NCI-H2107 (cell line): ENCODE measurements at places on chromosomes 3 and 15.

DNA sequence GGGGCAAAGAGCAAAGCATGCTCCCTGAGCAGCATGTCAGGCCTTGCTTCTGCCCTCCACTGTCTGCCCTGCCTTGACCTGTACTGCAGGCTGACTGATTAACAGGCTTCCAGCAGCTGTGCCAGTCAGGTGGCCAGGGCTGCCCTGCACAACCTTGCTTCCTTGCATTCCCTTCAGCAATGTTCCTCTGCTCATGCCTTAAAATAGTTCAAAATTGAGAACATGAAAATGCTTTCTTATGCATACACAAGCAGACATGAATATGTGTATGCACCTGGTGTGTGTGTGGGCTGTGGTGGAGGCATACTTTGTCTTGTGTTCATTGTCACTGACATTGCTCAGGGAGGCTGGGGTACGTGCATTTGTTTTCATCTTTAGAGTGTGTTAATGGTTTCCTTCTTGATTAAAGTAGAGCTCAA, 1.2 kb upstream of the SLC22A13 start:
- DNase-seq = no peak

DNA sequence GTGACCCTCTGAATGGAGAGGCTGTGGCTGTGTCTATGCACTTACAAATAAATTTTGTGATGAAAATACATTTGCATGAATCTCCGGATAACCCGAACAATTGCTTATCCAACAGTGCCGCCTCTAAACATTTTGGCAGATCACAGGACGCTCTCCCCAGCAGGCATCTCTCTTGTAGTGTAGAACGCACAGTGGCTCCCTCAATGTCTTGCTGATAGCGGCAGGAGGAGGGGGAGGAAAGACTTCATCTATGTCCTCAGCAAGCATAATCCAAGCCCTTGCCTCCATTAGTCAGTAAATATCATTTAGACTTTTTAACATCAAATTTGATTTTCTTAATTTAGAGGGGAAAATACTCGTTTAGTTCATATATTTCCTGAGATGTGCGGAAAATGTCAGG, 318.1 kb upstream of the IGF1R start:
- no peak for DNase-seq

- no peak for DNase-seq
Measured at GRCh38 chr3:18224426-18224825, 200.7 kb downstream of the SATB1 start.

GRCh38 chr3:182808041-182808770, 14.9 kb downstream of the ATP11B start:
- no peak for DNase-seq

DNA sequence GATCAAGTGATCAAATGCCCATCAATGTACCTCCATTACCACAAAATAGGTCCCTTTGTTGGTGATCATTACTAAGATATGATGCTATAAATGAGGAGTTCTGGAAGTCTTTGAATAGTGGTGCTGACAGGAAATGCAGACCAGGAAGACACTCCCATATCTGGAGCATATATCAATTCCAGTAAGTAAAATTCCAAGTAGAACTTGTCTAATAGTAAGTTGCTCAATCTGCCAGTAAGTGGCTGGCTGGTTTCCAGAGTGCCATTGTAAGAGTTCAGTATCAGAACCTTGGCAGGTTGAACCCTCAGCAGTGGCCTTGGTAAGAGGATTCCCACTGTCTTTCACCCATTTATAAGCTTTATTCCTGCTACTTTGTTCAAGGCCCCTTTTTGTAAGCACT, 379.9 kb upstream of the RBMS3 start:
- no peak for DNase-seq

DNA sequence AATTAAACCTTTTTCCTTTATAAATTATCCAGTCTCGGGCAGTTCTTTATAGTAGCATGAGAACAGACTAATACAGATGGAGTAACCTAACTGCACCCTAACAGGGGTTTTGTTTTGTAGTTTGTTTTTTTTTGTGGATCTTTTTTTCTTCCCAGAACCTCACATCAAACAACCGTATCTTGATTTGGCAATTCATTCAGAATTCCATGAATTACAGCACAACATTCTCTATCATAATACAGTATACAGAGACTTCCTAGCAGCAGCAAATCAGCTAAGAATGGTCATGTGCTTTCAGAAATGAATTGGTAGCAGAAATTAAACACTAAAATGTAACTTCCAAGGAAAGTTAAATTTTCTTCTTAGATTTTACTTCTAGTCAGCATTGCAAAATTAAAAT, 114.6 kb downstream of the TMCC1 start:
- no peak for DNase-seq

DNA sequence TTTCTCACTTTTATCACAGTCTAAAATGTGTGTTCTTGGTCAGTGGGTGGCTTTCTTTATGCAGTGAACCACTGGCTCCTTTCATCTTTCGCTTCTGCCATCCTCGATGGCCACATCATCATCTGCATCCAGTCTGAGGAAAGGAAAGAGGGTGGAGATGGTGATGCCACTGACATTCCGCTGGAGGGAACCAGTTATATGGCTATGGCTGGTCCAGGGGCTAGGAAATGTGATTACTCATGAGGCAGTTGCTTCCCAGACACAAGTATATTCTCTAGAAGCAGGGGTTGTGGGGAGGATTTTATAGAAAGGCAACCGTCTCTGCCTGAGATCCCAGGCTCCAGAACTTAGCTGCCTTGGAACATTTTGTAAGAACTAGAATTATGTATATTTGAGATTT, 246.7 kb upstream of the AZI2 start:
- DNase-seq = no peak

- peak; percentile 6 for DNase-seq
Measured at GRCh38 chr3:111859061-111859973, at the start of gene PHLDB2. Gene PHLDB2 (plus strand): TSS chr3:111859265. CDS start chr3:111884078, 24,813 bp downstream.

DNA sequence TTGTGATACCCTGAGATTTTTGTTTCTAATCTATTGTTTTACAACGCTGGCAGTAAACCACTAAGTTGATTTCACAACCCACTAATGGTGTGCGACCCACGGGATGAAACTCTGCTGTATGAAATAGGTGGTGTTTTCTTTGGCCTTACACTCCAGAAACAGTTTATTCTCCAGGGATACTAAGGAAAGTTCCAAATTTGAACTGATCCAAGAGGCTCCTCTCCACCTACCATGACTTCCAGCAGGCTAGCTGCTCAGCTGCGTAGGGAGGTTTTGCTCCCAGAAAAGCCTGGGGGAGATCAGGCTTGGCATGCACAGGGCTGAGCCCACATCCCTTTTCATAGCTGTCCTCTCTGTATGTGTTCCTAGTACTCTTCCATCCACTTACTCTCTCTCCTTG, 71.5 kb downstream of the FAM174B start:
- no peak for DNase-seq

DNA sequence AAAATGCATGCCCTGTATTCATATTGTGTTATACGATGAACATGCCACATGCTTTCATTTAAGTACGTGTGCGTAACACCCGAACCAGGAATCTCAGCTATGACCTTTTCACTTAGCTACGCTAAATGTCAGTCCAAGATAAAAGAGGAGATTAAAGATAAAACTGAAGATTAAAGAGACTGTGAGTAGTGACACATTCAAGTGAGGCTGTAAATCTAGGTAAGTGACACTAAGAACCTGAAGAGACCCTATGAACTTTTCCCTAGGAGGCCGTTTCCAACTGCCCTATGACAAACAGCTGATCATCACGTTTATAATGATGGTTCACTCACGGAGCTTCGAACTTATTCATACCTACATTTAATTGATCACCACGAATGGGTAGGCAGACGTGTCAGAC, 32.2 kb downstream of the TFRC start:
- DNase-seq = no peak

GRCh38 chr3:72189339-72189738, 404.4 kb upstream of the PROK2 start:
- no peak for DNase-seq

DNA sequence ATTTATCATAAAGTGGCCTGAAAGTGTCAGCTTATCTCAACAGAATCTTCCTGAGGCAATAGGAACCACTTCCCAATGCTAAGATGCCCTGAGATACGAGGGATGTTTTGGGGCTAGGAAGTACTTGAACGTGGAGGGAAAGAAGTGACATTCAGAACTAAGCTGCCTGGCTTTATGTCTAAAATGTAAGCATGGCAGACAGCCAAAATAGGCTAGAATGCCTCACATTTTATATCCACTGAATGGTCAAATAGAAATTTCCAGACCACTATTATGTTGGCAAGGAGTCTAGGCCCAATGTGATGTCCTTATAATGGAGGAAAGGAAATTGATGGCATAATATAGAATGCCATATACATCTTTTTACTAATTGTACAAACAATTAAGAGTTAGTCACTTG, 154.9 kb downstream of the PEX5L start:
- no peak for DNase-seq

DNA sequence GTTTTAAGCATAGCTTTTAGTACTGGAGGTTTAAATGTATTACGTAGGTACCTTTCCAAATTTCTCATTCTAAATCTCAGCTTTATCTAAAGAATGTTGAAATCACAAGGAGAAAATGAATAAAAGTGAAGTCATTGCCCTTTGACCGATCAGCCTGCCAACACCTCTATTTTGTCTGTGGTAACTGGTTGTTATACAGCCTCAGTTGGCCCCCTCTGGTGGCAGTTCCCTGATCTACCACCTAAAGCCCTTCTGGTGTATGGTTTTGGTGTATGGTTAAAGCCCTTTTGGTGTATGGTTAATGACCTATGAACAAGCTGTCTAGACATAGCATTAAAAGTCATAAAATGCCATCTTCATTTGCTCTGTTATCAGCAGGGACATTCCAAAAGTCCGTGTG, 378.2 kb upstream of the AZI2 start:
- peak; percentile 6 for DNase-seq

- DNase-seq = no peak
Measured at GRCh38 chr15:87681104-87681503, 575.4 kb downstream of the NTRK3 start.

GRCh38 chr3:116040152-116040551, 405.1 kb downstream of the LSAMP start:
- DNase-seq = no peak

DNA sequence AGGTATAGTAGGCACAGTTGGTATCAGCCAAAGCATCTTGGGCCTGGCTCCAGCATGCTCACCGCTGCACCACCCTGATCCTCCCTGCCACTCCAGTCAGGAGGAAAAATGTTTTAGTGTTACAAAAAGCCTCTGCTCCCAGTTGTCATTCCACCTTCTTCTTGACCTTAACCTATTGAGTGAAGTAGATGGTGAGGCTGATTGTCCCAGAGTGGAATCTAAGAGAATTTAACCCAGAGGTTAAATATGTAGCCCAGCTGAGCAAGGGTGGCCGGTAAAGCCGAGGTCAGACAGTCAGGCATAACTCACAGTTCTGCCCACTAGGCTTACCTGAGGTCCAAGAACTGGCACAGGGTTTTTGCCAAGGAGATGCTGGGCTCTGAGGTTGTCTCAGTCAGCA, 30.7 kb upstream of the TNIK start:
- no peak for DNase-seq

- no peak for DNase-seq
Measured at GRCh38 chr3:127420829-127421228, 133.0 kb upstream of the PRR20G start.

- DNase-seq = no peak
Measured at GRCh38 chr3:55189359-55189801, 261.5 kb upstream of the LRTM1 start.

- DNase-seq = no peak
Measured at GRCh38 chr3:153180860-153181372, 18.9 kb downstream of the RAP2B start.

DNA sequence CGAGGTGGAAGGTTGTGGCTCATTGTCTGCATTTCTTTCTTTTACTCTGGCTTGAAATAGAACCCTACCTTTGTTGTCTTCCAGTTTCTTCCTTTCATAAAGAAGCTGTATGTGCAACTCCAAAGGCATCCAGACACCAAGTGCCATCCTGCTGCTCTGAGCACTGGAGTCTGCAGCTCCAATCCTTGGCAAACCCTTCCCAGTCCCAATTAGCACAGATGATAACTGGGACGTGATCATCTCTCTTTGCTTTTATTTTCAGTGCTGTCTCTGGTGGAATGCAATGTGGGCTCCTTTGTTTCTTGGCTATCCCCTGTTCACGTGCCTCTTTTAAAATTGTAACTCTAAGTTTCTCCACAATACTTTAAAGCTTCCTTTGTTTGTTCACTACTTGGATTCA, 140.9 kb downstream of the AQP9 start:
- no peak for DNase-seq

GRCh38 chr3:141235661-141236171, 4.1 kb downstream of the PXYLP1 start:
- no peak for DNase-seq

DNA sequence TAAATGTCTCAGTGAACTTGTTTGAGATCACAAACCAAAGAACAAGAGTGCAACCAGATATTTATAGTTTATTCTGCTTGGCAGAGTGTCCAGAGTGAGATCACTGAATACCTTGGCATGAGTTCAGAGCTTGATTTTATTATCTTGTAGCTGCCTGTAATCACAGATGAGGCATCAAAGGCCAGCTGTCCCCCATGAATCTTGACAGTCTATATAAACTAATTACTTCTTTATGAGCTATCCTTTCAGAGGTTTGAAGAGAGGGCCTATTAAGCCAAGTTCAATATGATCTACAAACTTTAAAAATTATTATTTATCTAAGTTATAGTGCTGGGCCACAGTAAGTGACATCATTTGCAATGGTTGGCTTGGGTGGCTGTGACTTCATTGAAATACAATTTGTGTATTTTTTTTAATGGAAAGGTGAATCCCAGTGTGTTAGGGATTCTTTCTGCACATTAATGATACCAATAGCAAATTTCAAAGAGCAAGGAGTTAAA, 251.5 kb downstream of the CLSTN2 start:
- no peak for DNase-seq

DNA sequence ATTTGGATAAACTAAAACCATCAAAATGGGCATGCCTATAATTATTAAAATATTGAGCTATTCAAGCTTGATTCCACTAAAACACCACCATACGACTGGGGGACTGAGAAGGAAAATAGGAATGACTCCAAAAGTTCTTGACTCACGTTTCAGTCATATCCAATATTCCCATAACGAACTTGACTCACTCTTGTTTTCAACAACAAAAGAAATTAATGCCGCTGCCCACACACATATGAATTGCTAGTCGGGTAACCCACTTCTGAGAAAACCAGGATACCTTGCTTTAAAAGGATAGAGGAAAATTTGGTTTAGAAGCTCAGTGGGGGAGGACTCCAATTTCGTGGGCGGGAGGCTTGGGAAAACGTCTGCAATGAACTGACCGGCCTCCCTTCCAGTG, 5.2 kb downstream of the HTR3C start:
- no peak for DNase-seq
